A172 (cell line): ENCODE measurements at places on chromosomes 2 and 18. TPM values are rescaled to one million over a fixed set of nuclear protein-coding genes. Genes with fewer than 3 reads are reported as not detected.
A peak's percentile ranks its signal among the peaks of the same experiment; 100 is the strongest.

DNA sequence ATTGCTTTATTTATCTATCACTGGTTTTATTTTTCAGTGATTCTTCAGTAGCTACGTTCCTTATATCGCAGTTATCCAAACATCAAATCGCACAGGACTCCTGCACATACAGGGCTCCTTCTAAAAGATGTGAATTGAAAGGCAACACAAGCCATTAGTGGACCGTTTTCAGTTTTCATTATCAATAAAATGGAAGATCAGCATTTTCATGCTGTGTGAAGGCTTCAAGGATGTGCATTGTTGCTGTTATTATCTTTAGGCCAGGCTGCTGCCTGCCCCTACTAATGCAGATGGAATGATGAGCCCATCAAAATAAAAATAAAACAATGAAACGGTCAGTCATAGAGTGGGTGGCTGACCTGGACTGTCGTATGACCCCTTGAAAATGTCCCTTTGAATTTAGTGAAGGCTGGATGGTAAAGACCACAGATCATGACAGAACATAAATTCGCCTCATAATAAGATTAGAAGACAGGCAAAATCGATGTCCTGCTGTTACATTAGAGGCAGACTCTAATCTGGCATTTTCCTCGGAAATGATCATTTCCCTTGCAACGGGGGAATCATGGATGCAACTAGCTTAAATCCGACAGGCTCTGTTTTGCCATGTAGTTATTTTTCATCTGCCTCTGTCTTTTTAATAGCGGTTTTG, 32.9 kb downstream of the ITGB6 start:
- no peak for DNase-seq

- no peak for DNase-seq
Measured at GRCh38 chr2:222272446-222273015, 26.3 kb downstream of the PAX3 start.

DNA sequence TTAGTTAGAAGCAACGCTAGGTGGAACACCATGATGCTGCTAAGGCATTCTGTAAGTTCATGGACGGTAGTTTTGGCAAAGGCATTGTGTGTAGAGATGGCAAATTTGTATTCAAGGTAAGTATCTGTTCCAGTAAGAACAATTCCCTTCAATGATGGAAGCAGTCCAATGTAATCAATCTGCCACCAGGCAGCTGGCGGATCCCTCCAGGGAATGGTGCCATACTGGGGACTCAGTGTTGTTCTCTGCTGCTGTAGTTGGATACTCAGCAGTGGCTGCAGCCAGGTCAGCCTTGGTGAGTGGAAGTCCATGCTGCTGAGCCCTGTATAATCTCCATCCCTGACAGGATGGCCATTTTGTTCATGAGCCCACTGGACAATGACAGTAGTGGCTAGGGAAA, 62.8 kb downstream of the ARL6IP6 start:
- no peak for DNase-seq

DNA sequence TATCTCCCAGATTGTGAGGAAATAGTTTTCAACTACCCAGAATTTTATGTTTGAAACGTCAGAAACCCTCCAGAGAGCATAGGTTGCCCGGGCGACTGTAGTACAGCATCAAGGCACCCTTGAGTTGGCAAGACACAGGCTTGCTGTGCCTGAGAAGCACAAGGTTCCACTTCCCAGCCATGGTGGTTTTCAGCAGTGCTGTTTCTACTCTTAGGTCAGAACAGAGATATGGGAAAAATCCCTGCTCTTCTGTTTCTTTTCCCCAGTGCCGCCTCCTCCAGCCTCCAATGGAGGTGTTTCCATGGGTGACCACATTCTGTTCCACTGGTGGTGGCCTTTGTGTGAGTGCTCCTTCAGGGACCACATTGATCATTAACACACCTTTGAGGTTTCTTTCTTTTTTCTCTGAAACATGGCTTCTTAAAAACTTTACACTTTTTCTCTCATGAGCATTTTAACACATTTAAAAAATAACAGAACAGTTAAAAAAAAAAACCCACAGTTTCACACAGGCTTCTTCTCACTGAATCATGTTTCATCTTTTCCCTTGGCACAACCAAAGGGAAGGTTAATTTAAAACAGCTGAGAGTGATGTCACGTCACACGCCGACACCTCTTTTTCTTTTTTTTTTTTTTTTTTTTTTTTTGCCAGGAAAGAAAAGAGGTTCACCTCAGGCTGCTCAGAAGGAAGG, 229.3 kb upstream of the HDAC4 start:
- no peak for DNase-seq

DNA sequence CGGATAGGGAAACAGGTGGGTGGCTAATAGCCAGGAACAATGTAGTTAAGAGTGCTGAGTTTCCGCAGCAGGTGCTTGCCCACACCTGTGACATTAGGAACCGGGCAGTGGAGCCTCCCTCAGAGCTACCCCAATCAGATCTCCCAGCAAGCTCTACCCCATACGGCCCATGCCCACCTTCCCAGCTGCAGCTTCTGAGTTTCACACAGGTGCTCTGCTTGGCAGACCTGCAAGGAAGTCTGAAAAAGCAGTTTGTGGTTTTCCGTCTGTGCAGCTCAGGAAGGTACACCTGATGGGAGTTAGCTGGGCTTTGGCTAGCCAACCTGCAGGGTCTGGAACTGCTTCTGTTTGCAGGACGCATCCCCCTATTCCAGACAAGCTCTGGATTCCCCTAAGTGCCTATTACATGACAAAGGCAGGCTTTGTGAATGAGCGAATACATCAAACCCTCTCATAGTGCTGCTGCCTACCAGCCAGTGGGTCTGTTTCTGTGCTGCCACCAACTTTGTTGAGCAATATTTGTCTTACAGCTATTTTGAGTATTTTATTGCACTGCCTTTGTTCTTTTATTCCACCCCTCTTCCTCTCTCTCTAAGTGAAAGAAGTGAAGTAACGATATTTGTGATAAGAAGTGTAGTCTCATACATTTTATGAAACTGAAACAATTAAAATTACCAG, 24.7 kb upstream of the CEP68 start:
- no peak for DNase-seq

DNA sequence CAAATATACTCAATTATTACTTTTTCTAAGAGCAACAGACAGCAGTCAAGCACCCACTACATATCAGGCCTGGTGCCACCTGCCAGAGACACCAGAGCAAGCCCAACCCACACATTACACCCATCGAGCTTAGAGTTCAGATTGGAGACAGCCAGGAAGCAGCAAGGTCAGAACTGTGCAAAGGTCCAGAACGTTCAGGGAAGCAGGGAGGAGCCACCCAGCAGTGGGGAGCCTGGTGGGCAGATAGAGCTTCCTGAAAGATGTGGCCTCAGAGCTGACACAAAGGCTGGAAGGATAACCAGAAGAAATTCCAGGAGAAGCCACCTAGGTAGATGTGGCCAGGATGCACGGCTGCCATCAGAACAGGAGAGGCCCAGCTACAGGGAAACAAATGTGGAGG, 440.5 kb upstream of the ID2 start:
- DNase-seq, result no peak

- DNase-seq, result no peak
Measured at GRCh38 chr2:38375696-38376345, 1.3 kb downstream of the ATL2 start.

DNA sequence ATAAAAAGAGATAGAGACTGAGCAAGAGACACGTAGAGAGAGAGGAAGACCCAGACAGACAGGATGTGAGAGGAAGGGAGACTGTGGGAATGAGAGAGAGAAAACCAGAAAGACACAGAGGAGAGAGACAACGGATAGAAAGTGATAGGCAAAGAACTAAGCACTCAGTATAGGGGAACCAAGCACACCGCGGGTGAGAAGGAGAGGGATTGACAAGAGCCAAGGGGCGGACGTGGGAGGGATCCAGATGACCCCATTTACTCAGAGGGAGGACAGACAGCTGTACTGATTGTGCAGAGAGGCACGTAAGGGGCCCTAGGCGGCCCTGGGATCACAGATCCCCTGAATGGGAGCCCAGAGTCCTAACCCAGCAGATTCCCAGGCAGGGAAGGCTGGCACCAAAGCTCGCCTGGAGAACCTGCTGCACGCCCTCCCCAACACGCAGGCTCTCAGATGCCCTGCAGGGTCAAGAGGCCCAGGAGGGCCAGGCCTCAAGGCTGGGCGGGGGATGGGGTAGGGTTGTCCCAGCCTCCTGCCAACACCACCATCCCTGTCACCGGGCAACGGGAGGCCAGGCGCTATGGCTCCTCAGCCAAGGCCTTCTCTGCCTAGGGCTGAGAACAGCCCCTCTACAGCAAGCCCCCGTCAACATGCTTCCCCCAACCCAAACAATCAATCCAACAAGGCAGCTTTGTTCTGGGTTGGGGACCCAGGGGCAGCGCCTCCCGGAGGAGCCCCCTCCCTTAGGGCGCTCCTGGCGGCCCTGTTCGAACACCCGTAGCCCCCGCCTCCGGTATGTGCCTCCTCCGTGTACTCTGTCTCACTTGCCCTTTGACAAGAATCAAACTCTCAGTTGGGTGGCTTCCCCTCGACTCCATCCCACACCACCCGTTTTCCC, 579 bp downstream of the LOXL3 start:
- DNase-seq, result no peak

GRCh38 chr18:12838178-12838634, 45.8 kb downstream of the PTPN2 start:
- DNase-seq, result peak; percentile 80

DNA sequence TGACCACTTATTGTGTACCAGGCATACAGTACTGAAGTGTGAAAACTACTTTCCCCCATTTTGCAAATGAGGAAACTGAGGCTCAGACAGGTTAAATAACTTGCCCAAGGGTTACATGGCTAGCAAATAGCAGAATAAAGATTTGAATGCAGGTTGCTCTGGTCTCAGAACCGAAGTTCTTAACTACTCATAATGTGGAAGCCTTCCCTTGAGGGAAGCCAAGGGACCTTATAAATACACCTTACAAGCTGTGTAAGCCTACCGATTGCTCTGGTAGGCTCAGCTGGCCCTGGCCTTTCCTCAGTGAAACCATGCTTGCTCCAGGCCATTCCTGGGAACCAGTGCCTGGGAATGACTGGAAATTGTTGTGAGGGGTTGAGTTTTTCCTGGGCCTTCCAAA, 114.6 kb upstream of the CDCA7 start:
- no peak for DNase-seq

DNA sequence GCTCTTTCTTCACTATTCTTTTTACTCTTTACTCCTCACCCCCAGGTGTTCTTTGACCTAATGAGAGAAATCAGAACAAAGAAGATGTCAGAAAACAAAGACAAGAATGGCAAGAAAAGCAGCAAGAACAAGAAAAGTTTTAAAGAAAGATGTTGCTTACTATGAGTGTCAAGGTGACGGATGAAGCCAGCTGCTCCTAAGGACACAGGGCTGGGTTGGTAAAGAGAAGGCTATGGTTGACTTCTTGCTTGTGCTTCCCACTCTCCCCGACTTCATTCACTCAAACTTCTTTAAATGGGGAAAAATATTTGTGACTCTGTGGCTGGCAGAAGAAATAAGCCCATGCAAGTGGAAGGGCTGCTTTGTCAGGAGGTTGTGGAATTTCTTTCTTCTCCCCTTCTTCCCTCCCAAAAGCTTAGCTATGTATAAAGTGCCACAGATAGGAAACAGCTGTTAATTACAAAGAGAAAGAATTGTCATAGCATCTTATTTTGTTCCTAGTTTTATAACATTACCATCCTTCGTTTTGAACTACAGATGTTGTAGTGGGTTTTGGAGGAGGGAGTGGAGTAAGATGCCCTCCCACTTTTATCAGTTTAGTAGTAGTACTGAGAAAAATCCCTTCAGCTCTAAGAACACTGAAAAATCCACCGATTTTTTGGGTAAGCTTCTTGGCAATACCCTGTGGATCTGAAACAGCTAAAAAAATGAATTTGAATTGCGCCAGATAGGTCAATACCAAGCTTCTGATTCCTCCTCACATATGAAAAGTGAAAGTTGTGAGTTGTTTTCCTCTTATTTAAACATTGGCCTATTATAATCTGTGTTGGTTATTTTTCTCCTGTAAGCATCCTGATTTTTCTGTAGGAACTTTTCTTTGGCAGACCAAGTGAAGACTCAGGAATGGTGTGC, 40.7 kb downstream of the RALB start:
- DNase-seq, result no peak

DNA sequence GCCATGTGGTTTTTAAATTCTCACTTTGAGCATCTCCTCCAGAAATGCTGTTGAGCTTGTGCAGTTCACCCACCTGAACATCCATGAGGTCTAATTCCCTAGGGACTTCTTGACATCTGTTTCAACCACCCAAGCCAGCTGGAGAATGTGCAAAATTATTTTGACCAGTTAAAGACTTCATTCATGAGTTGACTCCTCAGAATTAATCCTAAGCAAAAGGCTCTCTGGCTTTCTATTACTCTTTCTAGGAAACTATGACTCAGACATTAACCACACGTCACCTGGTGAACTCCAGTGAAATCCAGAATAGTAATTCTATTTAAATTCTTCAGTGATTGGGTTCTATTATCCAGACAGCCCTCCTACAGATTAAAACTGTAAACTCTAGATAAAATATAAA, 247.5 kb downstream of the NBAS start:
- DNase-seq, result peak; percentile 64

- no peak for DNase-seq
Measured at GRCh38 chr2:100934504-100935371, 67.4 kb upstream of the RPL31 start.

GRCh38 chr18:54357082-54357659, 487 bp downstream of the STARD6 start:
- no peak for DNase-seq

Gene HOXD12
- total RNA-seq, result not detected in 2 replicates

Gene UGT1A4
- not detected in 2 replicates for total RNA-seq

Gene CAPG
- total RNA-seq, result 659 and 712 TPM in 2 replicates

Gene CHRND
- not detected in 2 replicates for total RNA-seq

Gene FABP1
- not detected in 2 replicates for total RNA-seq

Gene CLIP4
- 26.9 and 40.2 TPM in 2 replicates for total RNA-seq

Gene HNMT
- total RNA-seq, result 22.6 and 32.8 TPM in 2 replicates

Gene ANTXR1
- 57.0 and 83.5 TPM in 2 replicates for total RNA-seq

Gene TOGARAM2
- total RNA-seq, result 0.69 and 1.9 TPM in 2 replicates

Gene PASK
- 5.9 and 7.5 TPM in 2 replicates for total RNA-seq

Gene ASXL2
- 8.8 and 9.6 TPM in 2 replicates for total RNA-seq

Gene ANKRD30BL
- not detected in 2 replicates for total RNA-seq
